NCI-H345 (cell line): ENCODE measurements at places on chromosomes 2 and 18.

DNA sequence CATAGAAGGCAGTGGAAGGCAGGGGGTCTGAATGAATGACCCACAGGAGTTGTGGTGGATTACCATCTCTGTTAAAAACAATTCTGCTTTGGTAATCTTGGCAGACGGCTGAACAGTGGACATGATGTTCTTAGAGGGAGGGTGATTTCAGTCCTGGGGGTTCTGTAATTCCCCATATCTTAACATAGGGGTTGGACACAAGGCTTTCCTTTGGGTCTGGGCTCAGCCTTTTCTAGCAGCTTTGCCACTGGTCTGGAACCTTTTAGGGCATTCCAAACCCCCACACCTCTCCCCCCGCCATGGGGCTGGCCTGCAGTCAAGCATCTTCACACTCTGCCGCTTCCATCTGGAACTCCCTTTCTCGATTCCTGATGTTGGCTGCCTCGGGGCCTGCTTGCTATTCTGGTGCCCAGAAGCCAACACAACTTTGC, 50.3 kb downstream of the RPL37A start:
- no peak for DNase-seq

- DNase-seq: no peak
These were observed 810.6 kb upstream of the PIK3C3 start for GRCh38 chr18:41144441-41144840.

DNA sequence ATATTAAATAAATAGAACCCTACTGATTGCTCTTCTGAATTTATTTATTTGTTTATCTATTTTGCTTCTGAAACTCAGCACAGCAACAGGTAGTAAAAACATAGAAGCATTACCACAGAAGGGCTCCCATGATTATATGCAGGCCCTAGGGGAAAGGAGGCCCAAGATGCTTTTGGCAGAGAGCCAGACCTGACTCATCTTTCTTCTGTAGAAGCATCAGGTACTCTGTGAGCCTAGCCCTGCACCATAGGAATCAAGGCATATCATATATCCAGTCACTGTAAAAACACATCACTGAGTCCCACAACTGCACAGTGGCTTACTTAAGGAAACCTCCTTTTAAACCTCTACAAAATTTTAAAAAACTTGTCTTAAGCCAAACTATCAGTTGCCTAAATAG, 1.8 kb downstream of the SCN9A start:
- peak; percentile 90 for DNase-seq

GRCh38 chr2:189424961-189425360, 16.3 kb upstream of the WDR75 start:
- no peak for DNase-seq

DNA sequence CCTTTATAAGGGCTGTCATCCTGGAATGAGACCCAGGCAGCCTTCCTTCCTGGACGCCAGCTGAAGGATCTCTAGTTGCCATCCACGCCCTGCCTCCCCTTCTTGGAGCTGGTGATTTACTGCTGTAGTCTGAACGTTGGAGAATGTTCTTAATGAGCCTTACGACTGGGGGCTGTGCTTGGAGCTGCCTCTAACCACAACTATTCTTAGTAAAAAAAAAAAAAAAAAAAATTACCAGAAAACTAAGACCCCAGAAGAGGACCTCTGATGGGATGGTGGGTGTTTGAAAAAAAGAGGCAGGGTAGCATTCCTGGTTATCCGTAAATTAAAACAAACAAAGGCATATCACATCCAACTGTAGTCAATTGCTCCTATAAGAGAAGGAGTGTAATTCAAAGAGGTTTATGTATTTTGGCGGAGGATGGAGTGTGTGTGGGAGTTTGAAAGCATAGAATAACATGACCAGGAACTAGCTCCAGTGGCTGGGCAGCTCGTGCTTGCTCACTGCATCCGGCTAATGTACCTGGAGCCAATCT, 105.4 kb downstream of the QPCT start:
- DNase-seq: no peak

- DNase-seq: no peak
These were observed 84.0 kb downstream of the LYPD6B start for GRCh38 chr2:149122516-149122915.

DNA sequence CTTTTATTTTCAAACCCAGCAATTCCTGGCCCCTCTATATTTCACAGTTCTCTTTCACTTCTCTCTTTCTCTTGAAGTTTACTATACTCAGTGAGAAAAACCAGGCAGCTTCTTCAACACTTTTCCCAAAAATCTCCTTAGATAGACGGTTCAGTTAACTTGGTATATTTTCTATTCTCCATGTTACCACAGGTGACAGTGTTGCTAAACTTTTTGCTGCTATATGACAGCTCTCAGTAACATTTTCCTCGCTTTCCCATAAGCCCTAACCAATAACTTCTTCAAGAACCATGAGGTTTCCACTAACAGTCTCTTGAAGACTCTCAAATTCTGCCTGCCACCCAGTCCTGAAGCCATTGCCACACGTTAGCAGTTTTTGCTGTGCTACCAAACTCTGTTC, 45.8 kb downstream of the CYBRD1 start:
- no peak for DNase-seq

DNA sequence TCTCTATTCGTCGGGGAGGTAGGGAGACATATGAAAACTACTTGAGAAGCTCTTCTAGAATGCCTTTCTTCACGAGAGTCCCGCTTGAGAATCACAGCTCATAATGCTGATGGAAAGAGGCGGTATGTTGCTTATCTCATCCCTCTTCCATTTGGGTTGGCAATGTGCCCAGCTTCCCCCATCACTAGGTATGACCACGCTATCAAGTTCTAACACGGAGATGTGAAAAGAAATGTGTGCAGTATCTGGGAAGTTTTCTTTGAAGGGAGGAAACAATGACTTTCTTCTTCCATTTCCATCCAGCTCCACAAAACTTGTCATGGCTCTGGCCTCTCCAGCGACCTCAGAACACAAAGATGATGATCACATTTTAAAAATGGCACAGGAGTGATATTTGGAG, 742.4 kb downstream of the DCDC2C start:
- peak; percentile 24 for DNase-seq

GRCh38 chr18:8063733-8064132, 496.6 kb downstream of the PTPRM start:
- DNase-seq: no peak

DNA sequence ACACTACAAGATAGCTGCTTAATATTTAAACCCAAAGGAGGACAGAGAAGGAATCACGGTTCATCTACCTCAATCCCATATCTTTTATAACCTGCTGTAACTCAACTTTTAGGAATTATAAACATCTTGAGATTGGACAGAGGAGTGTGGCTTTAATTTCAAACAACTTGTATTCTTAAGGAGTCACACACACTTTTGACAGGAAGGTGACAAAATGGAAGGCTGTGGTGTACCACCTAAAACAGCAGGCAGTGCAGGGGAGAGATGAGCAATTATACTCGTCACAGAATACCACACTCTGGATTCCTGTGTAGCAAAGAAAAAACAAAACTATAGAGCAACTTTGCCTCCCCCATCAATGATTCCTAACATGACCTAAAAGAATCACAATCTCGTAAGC, 194.8 kb downstream of the ZEB2 start:
- DNase-seq: no peak

DNA sequence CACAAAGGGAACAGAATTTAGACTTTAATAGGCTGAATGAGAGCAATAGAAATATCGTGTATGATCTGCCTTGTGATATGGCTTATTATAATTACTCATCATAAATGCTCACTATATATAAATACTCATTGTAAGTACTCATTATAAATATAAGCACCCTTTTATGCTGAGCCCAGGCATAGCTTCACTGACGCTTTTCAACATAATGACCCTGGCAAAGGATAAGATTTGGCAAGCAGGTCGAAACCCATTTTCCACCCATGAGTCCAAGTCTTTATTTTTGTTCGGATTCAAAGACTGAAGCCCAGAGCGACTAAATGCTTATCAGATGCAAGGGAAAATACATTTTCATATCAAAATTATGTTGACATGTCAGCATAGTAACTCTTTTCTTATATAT, 500.4 kb downstream of the SLC4A3 start:
- DNase-seq: no peak

DNA sequence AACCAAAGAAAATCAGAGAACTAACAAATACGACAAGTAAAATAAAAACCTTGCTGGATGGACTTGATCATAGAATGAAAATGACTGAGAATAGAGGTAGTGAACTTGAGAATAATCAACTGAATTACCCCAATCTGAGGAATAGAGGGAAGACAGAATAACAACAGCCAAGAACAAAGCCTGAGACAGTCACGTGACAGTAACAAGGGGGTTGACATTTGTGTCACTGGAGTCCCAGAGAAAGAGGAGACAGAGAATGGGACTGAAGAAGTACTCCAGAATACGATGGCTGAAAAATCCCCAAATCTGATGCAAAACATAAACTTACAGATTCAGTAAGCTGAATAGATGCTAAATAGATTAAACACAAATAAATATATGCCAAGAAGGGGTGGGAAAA, 248.5 kb upstream of the HDAC4 start:
- no peak for DNase-seq

- DNase-seq: no peak
These were observed 507.6 kb upstream of the TNP1 start for GRCh38 chr2:217367464-217367863.

GRCh38 chr2:68907920-68908253, 36.7 kb upstream of the BMP10 start:
- DNase-seq: no peak

DNA sequence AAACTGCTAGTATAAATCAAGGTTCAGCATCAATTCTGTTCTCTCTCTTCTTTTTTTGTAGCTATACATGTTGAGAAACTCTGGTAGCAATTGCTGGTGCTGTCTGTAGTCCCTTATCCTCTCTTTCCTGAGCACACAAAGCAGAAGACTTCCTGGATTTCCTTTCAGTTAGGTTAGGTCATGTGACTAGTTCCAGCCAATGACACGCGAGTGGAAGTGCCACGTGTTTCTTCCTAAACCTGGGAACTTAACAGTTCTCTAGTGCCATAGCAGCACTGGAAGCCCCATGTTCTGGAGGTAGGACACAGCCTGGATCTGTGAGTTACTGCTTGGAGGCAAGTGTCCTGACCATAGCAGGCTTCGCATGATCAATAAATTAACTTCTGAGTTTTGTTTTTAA, 125.9 kb downstream of the PLA2R1 start:
- no peak for DNase-seq

DNA sequence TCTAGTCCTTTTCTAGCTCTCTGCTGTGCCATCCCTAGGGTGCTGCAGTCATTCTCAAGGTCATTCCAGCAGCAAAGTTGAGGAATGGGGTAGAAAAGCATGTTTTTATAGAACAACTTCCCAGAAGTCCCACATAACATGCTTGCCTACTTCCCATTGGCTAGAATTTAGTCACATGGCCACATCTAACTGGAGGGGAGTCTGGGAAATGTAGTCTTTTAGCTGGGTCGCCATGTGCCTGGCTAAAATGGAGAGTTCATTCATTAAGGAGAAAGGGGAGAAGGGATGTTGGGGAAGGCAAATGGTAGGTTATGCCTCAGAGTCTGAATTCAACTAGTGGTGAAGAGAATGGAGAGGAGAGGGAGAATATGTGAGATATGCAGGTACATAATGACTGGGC, 85.7 kb downstream of the SLC4A3 start:
- DNase-seq: no peak

DNA sequence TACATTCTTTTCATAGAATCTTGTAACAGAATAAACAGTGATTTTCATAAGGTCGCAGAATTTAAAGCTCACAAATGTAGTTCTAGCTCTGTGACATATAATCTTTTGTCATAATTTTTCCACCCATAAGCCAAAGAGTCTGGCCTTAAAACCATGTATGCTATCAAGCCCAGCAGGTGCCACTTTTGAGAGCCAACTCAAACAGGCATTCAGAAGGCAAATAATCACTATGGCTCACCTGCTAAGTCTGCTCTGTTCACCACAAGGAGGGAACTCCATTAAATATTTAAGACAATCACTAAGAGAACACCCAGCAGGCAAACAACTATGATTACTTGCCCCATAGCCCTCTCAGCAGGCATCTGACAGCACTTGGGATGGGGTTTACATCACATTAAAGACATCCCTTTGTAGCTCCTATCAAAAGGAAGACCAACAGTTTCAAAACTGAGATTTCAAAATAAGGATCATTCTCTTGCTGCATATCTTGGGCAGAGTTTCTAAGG, 241.6 kb downstream of the PDE11A start:
- peak; percentile 80 for DNase-seq
